ENCODE measurements at places on chromosomes 11 and 22.

GRCh38 chr11:89327885-89328284 is 150.2 kb downstream of the TYR start:
- DNase-seq: no peak

DNA sequence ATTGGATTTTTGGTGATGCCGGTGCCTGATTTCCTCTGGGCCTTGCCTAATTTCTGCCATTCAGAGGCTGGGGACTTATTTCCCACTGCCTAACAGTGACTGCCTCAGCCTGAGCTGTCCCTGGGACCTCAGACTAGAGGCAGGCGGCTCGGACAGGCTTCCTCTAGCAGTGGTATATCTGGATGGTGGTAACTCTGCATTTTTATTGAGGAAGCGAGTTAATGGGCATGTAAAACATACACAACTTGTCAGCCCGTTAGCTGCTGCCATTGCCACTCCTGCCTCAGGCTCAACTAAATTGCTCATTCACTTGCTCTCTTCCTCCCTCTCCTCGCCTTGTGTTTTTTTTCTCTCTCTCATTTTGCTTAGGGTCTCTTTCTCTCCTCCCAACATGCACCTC is 561.6 kb downstream of the BUD13 start:
- DNase-seq: no peak

DNA sequence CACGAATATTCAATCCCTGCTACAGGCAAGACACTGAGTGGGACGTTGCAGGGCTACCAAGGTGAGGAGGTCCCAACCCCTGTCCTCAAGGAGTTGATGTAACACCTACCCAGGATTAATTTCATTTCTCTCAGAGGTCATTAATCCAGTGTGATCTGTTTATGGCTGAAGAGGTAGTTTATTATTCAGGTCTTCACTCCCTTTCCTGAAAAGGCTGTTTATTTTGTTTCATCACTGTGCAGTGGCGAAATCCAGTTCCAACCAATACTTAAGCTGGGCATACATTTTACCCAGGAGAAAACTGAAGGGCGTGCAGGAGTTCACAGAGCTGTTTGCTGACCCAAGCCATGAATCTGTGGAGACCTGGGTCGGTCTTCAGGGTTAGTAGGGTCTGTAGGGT is 2.7 kb upstream of the PTPRJ start:
- no peak for DNase-seq

- no peak for DNase-seq
Measured at GRCh38 chr11:27391331-27392015, 28.5 kb upstream of the CCDC34 start.

GRCh38 chr11:118998388-118998717 is 415 bp downstream of the CENATAC start:
- DNase-seq: no peak

GRCh38 chr11:43789700-43790443 is 90.8 kb upstream of the ALKBH3 start:
- no peak for DNase-seq

DNA sequence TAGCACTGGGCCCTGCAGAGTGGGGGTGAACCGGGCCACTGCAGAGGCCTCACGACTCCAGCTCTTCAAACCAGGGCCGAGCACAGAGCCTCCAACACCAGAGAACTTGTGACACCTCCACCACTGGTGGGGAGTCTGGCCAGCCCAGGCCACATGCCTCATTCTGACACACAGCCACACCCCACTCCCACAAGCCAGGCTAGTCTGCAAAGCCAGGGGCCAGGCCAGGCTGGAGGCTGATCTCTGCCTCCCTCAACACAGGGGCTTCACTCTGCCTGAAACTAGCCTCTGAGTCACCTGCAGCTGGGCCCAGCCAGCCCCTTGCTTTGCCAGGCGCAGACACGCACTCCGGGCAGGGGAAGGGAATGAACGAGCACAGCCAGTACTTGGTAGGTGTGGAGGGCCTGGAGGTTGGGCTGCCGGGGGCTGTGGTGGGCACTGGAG is 102.9 kb downstream of the MED15 start:
- DNase-seq: no peak

DNA sequence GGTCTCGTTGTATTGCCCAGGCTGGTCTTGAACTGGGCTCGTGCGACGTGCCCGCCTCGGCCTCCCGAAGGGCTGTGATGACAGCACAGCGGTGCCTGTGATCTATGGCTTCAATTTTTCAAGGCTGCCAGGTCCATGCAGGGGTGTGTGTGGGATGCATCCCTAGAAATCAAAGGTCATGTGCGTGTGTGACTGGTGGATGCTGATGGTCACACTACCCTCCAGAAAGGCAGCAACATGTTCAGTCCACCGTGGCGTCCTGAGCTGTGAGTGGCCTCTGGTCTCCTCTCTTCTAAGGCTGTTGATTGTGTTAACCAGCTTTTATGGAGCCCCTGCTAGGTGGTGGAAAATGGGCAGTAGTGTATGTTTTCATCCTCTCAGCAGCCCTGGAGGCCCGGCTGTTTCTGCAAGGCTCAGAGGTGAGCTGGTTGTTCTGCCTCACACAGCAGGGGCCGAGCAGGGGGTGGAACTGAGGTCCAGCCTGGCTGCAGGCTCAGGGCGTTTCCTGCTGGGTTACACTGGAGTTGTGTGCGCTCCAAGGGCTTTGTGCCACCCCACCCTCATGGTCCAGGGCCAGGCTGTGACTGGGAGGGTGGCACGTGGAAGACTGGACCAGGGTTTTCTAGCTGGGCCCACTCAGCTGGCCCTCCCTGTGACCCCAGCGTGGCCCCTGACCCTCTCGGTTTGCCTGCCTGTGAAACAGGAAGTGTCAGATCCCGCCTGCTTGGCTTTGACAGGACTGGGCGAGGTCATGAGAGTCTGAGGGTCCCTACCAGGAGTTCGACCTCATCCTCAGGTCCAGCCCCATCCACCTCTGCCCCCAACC is 7.7 kb downstream of the BIK start:
- DNase-seq: no peak

- DNase-seq: no peak
Measured at GRCh38 chr22:19990609-19991394, 25.8 kb downstream of the ARVCF start.

GRCh38 chr22:17845790-17846189 is 71.5 kb upstream of the BID start:
- no peak for DNase-seq

DNA sequence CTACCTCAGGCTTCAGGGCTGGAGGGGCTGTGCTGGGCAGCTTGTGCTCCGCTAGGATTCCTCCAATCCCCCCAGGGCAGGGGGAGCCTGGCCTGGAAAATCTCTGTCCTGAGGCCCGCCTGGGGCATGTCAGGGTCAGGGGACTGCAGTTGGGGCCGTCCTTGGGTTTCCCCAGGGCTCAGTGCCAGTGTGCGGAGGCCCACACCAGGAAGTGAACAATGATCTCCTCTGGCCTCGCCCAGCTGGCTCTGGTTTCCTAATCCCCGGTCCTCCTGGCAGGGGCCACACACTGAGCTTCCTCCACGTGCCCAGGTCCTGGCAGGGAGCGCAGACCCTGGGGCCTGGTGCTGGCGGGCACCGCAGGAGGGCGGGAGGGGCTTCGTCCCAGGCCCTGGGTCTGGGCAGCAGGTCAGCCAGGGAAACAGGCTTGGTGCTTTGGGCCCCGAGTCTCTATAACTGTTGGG is 1.4 kb upstream of the MUC2 start:
- DNase-seq: no peak

GRCh38 chr11:130414107-130415080 is 14.0 kb downstream of the ADAMTS8 start:
- DNase-seq: no peak

DNA sequence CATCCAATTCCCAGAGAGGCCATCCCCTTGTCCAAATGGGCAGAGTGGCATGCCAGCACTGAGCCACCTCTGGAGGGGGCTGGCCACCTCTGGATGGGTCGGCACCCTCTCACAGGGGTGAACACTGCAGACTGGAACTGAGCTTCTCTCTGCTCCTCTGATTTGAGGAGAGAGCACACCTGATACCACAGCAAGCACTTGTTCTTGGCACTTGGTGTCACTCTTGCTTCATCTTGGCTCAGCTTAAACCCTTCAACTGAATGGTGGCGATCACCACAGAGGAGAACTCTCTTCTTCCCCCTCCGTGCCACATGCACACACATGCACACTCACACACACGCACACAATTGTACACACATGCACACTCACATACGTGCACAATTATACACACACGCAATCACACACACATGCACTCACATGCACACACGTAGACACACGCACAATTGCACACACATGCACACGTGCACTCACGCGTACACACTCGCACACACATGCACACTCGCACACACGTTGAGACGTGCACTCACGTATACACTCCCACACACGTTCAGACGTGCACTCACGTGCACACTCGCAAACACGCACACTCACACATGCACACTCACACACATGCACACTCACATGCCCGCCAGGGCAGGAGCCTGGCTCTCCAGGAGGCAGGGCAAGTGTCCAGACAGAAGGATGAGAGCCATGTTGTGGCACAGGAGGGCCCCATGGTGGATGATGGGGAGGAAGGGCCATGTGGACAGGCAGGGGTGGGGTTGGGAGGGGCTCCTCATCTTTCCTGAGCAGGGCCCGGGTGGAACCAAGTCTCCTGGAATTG is 23.4 kb downstream of the OVOL1 start:
- peak; percentile 15 for DNase-seq

DNA sequence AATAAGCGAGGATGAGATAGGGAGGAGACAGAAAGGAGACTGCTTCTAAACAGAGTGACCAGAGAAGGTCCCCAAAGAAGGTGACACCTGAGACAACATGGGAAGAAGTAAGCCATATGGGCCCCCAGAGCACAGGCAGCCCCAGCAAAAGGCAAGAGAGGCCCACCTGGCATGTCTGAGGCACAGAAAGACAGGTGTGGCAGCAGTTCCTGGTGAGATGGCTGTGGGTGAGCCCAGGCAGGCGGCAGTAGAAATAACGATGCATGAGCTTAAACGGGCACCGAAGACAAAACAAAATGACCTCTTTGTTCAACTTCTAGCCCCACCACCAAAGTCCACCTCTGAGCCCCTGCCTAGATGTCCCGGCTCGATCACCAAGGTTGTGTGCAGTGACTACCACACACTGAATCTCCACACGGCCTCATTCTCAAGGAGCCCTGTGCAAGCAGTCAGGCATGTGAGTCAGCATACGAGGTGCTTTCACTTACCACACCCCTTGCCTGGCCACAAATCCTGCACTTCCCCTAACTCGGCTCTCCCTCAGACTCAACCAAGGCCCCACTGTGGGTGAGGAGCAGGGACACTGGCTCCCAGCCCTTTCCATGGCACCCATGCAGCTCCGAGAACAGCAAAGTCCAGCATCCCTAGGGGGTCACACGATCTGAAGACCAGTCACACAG is 77.6 kb downstream of the PACSIN2 start:
- DNase-seq: peak; percentile 77

- DNase-seq: no peak
Measured at GRCh38 chr11:16853859-16854258, 115.4 kb downstream of the C11orf58 start.

DNA sequence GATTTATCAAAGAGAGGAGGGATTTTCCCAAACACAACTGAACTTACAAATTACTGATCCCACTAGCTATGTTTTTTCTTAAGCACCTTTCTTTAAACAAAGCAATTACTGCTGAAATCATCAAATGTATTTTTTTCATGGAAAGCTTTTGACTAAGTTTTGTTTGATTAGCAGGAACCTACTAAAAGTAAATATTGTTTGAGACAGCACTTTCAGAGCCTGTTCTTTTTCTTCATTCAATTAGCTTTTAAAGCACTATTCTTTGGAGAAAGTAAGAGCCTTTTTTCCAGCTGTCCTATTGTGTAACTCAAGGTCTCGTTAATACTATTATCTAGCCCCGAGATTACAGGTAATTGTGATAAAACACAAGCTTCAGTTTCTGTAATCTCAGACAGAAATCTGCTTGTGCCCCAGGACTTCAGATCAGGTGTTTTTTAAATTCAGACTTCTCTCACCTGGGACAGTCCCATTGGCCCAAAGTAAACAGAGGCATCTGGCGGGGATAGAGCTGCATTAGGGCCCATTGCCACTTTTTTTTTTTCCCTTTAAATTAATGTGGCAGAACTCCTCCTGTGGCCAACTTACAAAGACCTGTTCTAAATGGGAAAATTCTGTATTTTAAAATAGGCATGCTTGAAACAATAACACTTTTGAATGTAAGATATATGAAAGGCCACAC is 11.0 kb downstream of the CSTPP1 start:
- no peak for DNase-seq

GRCh38 chr11:11213117-11213516 is 139.9 kb downstream of the CSNK2A3 start:
- DNase-seq: no peak

GRCh38 chr11:21807350-21807749 is 385.5 kb upstream of the ANO5 start:
- DNase-seq: no peak

DNA sequence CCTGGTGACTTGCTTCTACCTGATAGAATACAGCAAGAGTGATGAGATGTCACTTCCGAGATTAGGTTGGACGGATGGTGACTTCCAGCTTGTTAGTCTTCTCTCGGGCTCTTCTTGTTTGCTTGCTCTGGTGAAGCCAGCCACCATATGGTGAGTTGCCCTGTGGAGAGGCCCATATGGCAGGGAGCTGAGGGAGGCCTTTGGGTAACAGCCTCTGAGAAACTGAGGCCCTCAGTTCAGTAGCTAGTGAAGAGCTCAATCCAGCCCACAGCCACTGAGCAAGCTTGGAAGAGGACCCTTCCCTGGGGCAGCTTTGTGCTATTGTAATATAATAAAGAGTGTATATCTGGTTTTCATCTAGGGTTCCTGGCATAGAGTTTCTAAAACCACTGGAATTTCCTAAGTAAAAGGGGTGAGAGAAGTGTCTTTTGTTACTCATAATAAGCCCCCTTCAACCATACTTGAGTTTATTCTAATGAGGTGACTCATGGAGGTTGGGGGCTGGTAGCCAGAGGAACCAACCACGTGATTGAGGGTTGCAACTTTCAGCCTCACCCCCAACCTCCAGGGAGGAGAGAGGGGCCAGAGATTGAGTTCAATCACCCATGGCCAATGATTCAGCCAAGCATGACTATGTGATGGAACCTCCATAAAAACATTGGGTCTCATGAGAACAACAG is 8.0 kb upstream of the TPCN2 start:
- no peak for DNase-seq

DNA sequence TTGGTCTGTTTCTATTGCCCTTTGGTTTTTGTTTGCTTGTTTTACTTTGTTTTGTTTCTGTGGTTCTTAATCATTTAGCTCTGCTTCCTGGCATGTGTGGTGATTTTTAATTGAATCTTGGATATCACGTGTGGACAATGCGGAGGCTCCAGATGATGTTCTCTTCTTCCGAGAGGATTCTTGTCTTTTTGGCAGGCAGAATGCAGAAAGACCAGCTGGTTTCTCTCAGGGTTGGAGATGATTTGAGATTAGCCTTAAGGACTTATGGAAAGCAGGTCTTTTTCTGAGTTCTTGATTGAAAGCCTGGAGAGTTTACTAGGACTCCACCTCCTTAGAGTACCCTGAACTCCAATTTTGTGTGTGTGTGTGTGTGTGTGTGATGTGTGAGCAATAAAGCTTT is 21.0 kb upstream of the ANO1 start:
- no peak for DNase-seq

Data from CD4-positive, alpha-beta T cell treated with Interleukin-1 beta for 1 hour (primary cell).